Naive thymus-derived CD4-positive, alpha-beta T cell (primary cell): ENCODE measurements at places on chromosomes 6 and 20. TPM values are rescaled to one million over a fixed set of nuclear protein-coding genes. Genes with fewer than 3 reads are reported as not detected.

DNA sequence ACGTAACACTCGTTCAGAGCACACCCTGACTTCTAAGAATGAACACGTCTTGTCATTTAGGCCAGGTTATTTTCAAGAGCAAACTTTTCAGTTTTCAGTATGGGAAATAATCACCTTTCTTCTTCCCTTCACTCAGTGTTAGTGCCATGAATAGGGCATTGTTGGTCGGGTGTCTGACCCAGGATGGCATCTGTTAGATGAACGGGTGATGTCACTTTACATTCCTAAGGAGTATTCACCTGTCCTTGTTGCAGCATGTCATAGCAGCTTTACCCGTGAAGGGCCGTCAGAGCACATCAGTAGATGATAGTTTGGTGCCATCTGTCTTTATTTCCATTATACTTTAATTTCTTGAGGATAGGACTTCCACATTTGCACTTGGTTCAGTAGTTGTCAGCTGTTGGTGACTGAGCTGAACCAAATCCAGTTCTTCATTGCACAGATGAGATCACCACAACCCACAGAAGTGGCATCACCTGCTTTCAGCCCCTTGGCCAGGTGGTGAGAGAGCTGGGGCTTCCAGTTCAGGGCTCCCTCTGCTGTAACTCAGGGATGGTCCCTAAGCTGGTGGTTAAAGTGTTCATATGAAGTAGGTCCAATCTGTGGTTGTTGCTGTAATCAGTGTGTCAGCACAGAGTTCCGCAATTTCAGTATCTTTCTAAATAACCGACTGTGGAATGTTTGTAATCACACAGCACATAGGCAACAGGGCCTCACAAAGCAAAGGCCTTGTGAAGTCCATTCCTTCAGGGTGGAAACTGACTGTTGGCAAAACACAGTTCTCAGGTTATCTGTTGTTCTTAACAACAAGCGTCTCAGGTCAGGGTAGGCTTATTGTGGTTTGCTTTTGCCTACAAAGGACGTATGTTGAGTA, 68.2 kb downstream of the FAM120B start:
- H3K4me3 ChIP-seq, result no peak overlapping the region
- H3K27me3 ChIP-seq, result no peaks in the 10 kb centered on the region
- no peak overlapping the region for H3K27ac ChIP-seq
- DNase-seq, result no peak
- H3K36me3 ChIP-seq, result no peaks in the 10 kb centered on the region
- peaks cover 13% of the 10 kb centered on the region for H3K4me1 ChIP-seq

DNA sequence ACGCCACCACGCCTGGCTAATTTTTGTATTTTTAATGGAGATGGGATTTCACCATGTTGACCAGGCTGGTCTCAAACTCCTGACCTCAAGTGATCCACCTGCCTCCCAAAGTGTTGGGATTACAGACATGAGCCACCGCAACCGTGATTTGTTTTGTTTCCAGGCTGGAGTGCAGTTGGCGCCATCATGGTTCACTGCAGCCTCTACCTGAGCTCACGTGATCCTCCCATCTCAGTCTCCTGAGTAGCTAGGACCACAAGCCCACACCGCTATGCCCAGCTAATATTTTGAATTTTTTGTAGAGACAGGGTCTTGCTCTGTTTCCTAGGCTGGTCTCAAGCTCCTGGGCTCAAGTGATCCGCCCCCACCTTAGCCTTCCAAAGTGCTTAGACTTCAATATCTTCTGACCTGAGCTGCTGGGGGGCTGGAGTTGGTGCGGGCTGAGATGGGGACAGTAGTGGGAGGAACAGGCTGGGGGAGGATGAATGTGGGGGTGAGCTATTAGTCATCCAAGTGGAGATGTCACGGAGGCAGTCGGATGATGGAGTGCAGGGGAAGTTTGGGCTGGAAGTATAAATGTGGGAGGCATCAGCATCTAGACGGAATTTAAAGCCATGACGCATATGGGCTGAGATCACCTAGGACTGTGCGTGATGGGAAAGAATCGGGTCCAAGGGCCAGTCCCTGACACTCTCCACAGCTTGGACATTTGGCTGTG, 23.1 kb upstream of the ZMYND8 start:
- H3K4me3 ChIP-seq, result no peak overlapping the region
- no peaks in the 10 kb centered on the region for H3K27me3 ChIP-seq
- H3K27ac ChIP-seq, result no peak overlapping the region
- no peaks in the 10 kb centered on the region for H3K4me1 ChIP-seq

- H3K4me3 ChIP-seq, result no peak overlapping the region
- H3K4me1 ChIP-seq, result no peaks in the 10 kb centered on the region
- no peak for DNase-seq
- H3K36me3 ChIP-seq, result no peaks in the 10 kb centered on the region
- H3K27ac ChIP-seq, result no peak overlapping the region
These were observed 96.1 kb downstream of the PPP1R14C start for GRCh38 chr6:150238846-150239407.

Gene ULBP3
- total RNA-seq, result not detected

Gene CLPSL1
- total RNA-seq, result not detected

Gene LHFPL5
- not detected in 2 replicates for total RNA-seq

Gene WFDC12
- total RNA-seq, result not detected in 2 replicates

Gene ADGRF5
- not detected for total RNA-seq
